ENCODE measurements at places on chromosomes 4 and X.
A peak's percentile ranks its signal among the peaks of the same experiment; 100 is the strongest.

DNA sequence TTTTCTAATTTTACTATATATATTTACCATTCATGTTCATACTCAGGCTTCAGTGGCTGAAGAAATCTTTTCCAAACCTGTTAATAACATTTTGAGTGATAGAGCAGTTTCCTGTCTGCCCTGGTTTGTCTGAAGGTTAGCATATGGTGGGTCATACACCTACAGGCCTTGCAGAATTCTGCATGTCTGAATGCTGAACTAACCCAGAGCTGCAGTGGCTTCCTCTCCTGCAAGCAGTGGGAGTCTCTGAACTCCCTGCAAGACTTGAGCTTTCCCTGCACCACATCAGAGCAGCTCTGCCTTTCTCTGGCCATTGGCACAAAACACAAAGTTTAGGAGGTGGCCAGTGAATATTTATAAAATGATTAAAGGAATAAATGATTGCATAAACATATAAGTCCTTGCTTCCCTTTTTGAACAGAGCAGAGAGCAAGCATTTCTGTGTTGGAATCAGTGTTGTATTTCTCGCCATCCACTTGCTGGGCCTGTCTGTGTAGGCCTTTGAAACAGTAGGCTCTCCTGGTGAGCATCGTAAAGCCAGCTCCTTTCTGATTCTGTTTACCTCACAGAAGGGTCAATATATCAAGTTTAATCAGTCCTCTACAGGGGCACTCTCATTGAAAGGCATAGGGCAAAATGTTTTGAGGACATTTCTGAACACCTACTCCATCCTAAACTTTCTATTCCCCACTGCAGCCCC is 15.0 kb upstream of the UNC5C start:
- DNase-seq = peak; percentile 22

GRCh38 chr4:176153124-176153523 is 42.3 kb downstream of the SPATA4 start:
- DNase-seq = peak; percentile 68

DNA sequence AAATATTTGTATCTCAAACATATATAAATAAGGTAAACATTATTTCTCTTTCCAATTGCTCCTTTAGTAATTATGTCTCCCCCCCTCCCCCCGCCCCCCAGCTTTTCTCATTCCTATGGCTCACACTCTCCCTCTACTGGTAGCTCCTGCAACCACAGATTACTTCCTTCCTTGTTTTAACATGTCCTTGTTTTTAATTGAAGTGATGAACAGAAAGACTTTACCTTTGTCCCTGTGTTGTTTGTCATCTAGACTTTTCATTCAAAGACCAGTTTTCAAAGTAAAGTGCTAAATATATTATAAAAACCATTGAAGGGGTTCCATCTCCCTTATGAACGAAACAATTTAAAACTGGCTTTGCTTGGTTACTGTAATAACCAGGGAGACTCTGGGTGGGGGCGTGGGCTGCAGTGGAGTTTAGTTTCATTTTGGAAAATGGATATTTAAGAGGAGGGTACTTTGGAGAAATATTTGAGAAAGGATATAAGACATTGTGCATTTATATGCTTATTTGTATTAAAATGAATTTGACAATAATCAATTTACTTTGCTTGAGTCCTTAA is 352.9 kb downstream of the RAPGEF2 start:
- peak; percentile 36 for DNase-seq

GRCh38 chr4:41579526-41579925 is 41.6 kb downstream of the LIMCH1 start:
- DNase-seq = no peak

DNA sequence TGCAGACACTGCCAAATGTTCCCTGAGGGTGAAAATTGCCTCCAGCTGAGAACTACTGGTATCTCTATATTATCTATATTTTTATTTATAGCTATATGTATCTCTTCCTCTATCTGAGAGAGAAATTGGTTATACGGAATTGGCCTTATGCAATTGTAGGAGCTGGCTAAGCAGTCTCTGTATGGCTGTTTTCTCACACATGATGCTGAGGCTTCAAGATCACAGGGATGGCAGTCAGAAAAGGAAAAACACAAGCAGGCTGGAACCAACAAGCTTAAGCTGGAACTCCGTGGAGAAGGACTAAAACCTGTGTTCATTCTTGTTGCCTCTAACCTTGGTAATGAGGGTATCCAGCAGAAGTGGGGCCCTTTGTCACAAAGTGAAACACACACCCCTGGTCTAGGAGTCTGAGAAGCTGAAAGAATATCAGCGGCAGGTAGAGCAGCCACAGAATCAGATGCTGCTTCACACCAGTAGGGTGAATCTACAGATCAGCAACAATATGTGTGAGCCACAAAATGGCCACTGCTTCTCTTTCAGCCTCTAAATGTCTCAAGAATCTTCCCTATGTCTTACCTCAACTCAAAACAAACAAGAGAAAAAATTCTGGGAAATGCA is 166.5 kb upstream of the PPP1R2C start:
- DNase-seq = no peak

DNA sequence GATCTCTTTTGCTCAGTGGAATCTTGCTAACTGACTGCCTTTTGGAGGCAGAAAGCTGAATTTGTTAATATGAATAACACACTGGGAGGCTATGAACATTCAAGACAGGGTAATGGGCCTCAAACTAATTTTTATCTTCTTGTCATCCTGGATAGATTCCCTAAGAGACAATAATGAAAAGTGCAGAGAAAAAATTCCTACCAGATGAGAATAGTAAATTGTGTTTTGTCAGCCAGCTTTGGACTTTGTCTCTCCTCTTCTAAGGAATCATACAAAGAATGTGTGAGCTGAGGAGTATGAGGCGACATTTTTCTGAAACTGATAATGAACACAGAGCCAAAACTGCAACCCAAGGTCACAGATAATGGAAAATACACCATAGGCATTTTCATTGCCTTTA is 649.3 kb downstream of the IQCM start:
- DNase-seq = no peak

DNA sequence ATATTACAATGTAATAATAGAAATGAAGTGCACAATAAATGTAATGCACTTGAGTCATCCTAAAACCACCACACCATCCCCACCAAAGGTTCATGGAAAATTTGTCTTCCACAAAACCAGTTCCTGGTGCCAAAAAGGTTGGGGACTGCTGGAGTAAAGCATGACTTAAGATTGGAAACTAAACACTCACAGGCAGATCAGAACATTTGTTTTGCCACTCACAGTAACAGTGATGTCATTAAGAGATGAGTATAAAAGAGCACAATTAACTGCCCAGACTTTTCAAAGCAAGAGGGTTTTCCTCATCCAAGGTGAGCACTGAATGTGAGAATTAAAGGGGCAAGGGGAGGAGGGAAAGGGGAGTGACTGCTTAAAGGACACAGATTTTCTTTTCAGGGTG is 35.6 kb downstream of the MAP7D3 start:
- DNase-seq = no peak

DNA sequence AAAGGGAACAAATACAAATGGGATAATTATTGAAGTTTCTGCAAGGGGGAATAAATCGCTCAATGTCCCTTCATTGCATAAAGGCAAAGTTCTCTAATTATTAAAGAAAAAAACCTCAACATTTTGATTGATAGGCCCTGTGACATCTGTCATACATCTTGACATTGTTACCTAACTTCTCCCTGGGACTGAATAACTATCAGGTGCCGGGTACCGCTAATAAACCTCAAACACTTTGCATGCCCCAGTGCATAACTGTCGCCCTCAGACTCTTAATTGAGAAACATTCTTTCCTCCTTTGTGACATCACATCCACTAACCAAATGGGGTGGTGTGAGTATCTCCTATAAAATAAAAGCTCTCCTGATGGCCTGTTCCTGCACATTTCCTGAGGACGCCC is at the start of gene ADAM29:
TSS of gene ADAM29 (plus strand) at position 301 of the 400 bp plus-strand sequence. CDS start 57,168 bp downstream, outside the sequence.
- DNase-seq = no peak

- peak; percentile 2 for DNase-seq
These were observed 142.7 kb downstream of the DKK2 start for GRCh38 chr4:106893395-106893881.

DNA sequence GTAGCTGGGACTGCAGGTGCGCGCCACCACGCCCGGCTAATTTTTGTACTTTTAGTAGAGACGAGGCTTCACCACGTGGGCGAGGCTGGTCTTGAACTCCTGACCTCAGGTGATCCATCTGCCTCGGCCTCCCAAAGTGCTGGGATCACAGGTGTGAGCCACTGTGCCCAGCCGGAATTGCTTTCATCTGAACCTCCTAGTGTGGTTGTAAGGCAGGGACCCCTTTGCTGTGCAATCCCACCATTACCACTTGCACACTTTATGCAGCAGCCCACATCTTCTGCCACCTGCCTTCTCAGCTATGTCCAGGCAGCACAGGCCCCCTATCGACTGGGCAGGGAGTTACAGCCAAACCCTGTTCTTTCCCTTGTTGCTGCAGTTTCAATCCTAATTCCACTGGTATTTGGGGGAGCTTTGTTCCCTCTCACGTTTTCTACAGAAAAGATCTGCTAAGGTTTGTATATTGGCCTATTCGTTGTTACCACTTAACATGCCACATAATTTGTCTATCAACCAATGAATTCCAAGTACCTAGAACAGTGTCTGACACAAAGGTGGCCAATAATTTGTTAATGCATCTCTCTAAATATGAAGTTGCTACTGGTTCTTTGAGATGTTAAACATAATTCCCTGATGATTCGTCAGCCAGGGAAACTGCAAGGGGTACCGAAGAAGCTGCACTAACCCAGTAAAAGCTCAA is 6.5 kb downstream of the RPL39 start:
- DNase-seq = peak; percentile 45

- no peak for DNase-seq
These were observed 517.2 kb upstream of the ADGRL3 start for GRCh38 chr4:60682901-60683300.

DNA sequence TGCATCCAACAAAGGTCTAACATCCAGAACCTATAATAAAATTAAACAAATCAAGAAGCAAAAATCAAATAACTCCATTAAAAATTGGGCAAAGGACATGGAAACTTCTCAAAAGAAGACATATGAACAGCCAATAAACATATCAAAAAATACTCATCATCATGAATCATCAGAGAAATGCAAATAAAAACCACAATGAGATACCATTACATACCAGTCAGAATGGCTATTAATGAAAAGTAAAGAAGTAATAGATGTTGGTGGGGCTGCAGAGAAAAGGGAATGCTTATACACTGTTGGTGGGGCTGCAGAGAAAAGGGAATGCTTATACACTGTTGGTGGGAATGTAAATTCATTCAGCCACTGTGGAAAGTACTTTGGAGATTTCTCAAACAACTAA is 465.8 kb downstream of the ZIC3 start:
- no peak for DNase-seq

- no peak for DNase-seq
These were observed 202.3 kb downstream of the BCOR start for GRCh38 chrX:39895218-39896110.

- no peak for DNase-seq
These were observed 67.5 kb downstream of the ABCG2 start for GRCh38 chr4:88090898-88091297.

DNA sequence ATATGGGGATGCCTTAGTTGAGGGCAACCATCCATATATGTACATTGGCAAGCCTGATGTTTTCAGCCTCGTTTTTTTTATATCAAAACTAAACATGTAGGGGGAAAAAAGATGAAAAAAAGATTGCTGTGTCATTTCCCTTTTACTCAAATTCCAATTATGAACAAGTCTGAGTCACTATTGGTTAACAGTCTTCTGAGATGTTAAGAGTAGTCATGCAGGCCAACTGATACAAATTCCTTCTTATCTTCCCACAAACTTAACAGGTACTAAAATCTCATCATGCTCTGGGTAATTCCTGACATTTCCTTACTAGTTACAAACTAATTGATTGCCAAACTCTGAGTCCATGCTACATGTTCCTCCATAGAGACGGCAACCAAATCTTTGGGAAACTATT is 222.1 kb downstream of the FRMPD4 start:
- DNase-seq = no peak

GRCh38 chrX:30673884-30674598 is 20.8 kb downstream of the GK start:
- no peak for DNase-seq

DNA sequence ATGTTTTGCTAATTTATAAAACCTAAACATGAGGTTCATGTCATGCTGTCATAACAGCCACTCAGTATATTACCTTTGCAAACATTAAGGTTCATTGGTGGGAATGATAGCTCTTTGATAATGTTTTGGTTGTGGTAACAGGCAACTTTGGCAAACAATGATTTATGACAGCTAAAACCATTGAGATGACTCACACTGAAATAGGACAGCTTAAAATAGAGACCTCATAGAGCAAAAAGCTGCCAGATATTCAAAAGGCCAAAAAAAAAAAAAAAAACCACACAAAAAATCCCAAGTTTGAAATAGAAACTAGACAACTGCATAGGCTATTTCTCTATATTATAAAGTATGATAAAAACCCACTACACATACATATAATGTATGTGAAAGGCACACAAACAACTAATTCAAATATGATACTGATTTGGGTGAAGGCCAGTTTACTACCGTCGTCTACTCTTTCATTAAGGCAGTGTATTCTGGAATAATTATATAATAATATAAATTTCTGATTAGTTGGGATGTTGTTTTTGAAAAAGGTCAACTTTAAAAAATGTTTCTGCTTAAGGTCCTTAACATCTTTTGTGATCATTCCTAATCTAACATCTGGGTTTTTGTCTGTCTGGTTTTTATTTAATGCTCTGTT is 646.0 kb upstream of the PITX2 start:
- no peak for DNase-seq

- DNase-seq = no peak
These were observed 54.7 kb downstream of the RHOXF2B start for GRCh38 chrX:120022763-120023162.

GRCh38 chr4:52877694-52878093 is 15.6 kb downstream of the RASL11B start:
- DNase-seq = no peak

- no peak for DNase-seq
These were observed 210.6 kb downstream of the CLCN4 start for GRCh38 chrX:10367406-10367805.

- peak; percentile 40 for DNase-seq
These were observed 47.2 kb downstream of the C4orf50 start for GRCh38 chr4:5971078-5971450.

- no peak for DNase-seq
These were observed 5.4 kb upstream of the ASB5 start for GRCh38 chr4:176274441-176274840.

DNA sequence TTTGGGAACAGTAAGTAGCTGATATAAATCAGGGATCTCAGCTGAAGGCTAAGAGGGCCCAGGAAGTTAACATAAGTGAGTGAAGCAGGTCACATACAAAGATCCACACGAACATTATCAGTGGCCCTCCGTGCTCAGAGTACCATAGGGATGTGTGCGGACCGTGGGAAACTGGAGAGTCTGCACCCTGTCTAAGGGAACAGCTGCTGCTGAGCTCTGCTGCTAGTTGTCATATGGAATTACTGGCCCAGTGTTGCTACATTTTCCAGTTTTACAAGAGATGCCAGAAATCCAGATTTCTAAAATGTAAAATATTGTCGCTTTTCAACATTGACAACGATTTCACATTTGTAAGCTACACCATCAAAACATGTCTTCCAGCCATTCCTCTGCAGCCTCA is 90.5 kb downstream of the RTL5 start:
- DNase-seq = peak; percentile 60

DNA sequence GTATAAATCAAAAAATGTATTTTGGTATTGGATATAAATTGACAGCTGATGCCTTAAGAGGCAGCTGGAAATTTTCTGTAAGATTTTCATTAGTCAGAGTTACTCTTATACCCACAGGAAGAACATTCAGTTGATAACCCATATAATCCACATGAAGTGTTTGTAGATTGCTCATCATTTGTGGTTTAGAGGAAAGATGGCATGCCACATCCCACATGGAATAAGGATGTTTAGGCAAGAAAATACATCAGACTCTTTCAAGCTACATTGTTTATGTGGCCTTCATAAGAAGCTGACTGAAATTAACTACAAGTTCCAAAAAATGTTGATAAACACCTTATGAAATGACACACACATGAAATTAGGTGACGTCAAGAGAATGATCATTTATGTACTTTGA is 56.6 kb downstream of the AREG start:
- DNase-seq = no peak
